Putamen (tissue), 1 donor: ENCODE measurements at places on chromosomes 2 and 18.
A peak's percentile ranks its signal among the peaks of the same experiment; 100 is the strongest.

GRCh38 chr18:933082-933481 is 28.4 kb downstream of the ADCYAP1 start:
- DNase-seq = no peak

GRCh38 chr2:237343993-237344392 is 70.0 kb downstream of the COL6A3 start:
- no peak for DNase-seq

DNA sequence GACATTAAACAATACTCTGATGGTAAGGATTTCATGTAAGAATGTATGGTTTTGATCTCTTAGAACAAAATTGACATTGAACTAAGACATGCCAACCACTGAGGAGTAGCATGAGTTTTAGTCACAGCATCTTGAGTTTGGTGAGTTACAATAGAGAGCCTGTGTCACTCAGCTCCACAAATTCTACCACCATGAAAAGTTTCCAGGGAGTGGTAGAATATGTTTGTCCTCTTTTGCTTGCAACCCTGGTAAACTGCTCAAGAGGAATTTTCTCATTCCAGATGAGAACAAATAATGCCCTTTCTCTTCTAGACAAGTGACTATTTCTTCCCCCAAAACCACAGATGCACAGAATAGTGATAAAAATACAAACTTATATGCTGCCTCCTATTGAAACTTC is 502.0 kb upstream of the VRK2 start:
- no peak for DNase-seq

GRCh38 chr18:26465431-26465830 is 82.9 kb downstream of the KCTD1 start:
- no peak for DNase-seq

GRCh38 chr2:43018179-43019024 is 208.0 kb downstream of the ZFP36L2 start:
- no peak for DNase-seq

GRCh38 chr2:222465746-222466145 is 41.4 kb downstream of the SGPP2 start:
- DNase-seq = no peak

DNA sequence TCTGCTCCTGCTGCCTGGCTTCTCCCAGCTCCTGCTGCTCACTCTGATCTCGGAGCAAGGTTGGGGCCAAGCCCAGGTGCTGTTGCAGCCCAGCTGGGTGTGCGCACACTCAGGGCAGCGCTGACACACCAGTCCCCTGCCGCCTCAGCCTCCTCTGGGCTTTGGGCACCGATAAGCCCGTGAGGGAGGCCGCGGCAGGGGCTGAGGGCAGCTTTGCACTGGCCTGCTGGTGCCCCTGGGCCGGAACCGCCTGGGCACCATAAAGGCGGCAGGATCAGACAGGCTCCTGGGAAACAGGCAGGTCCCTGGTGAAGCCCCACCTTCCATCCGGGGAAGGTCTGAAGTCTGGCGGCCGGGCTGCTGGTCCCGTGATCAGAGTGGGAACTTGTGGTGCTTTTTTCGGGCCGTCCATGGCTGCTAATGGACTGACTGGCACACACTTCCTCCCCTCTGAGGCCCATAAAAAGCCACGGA is 14.1 kb upstream of the EML6 start:
- DNase-seq = no peak

GRCh38 chr2:727071-727470 is 49.9 kb upstream of the TMEM18 start:
- DNase-seq = no peak

DNA sequence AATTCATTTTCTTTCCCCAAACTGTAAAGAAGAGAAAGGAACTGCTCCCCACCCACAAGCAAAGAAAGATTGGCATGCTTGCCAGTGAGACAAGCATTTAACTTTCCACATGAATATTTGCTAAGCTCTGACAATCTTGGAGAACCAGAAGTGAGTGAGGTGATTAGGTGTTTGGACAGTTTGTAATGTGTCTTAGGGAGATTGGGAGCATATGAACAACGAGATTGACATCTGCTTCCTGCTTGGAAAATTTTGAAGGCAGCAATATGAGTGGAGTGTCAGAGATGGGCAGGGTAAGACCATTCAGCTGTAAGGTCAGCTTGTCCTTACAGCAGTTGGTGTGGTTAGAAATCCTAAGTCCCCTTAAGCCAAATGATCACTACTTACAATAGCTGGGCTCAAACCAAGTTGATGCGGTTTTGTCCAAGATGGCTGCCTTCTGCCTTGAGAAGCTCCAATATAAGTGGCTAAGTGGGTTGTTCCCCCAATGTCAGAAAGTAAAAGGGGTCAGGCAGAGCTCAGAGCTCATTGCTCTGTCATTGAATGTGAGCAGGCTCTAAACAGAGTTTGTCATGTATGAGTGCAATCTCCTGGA is 36.0 kb upstream of the GALNT5 start:
- no peak for DNase-seq

DNA sequence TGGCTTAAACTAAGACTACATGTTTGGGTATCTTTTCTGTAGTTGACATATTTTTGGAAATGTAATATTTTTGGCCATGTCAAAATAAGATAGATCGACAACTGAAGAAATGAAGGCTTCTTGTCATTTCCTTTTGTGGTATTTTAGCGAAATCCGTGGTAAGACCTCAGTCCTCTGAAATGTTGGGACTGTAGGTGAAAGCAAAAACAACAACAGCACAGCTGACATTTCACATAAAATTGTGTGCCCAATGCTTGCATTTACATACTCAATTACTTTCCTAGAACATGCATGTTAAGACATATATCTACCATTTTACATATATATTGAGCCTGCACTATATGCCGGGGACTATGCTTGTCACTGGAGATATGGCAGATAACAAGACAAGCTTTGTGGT is 50.2 kb downstream of the SPP2 start:
- DNase-seq = no peak

- DNase-seq = no peak
Measured at GRCh38 chr2:49933711-49934110, 779.4 kb upstream of the FSHR start.

DNA sequence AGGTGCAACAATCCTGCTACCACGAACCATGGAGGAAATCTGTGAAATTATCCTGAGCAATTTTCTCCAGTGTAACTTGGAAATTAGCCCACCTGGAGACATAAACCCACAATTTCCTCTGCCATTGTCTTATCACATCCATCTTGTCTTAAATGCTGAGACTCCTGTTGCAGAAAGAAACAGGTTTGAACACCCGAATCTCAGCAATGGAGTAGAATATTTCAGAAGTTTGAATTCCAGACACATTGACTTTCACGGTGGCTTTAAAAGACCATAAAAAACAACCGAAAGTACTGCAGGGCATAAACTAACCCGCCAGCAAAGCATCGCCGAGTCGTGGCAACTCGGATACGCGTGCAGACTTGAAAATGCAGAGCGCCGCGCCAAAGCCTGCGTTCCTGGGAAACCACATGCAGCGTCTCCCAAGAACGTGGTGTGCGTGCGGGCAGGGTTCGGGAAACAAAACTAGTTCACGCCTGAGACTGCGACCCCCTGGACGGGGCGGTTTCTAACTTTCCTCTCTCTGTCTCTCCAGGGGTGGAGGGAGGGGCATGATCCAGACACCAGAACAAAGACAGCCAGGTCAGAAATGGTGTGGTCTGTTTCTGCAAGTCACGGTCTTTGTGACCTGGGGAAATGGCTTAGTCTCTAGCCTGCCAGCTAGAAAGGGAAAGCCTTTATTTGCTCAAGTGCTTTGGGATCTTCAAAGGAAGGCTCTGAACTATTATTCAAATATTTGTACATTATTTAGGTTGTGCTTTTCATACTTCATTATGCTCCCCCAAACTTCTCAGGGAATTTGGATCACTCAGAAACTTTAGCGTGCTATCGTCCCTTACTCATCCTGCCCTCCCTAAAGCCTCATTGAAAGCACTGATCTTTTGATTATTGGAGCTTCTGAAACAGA is 26.9 kb upstream of the KCTD1 start:
- DNase-seq = no peak

DNA sequence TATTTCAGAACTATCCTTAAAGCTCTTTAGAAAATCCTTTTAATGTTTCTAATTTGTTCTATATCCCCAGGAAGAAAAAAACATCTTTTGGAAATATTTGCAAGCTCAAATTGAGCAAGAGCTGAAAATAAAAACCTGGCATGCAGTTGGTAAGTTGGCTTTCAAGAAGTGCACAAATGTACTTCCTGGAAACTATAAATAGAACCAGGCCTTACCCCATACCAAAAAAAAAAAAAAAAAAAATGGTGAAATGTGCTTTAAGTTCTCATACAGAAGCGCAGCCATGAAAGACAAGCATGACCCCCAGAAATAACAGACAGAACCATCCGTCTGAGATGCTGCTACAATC is 178.5 kb downstream of the HDAC4 start:
- no peak for DNase-seq

GRCh38 chr2:143261986-143262385 is 132.8 kb downstream of the ARHGAP15 start:
- no peak for DNase-seq

GRCh38 chr2:143501106-143501676 is 372.0 kb downstream of the ARHGAP15 start:
- no peak for DNase-seq

DNA sequence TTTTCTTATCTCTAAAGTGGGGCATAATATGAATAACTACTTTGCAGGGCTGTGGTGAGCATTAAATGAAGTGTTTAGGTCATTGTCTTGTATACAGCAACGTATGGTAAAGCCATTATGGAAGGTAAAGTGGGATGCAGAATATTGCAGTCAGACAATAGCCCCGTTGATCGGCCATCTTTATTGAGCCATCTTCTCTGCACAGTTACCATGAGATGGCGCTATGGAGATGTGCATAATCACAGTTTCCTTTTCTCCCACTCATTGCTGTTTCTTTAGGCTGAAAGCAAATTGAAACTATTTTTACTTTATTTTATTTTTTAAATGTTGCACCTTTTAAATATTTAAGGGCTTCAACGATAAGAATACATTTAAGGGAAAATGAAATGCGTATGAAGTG is 108.9 kb downstream of the THSD7B start:
- no peak for DNase-seq

GRCh38 chr2:105645031-105645937 is 99.4 kb upstream of the NCK2 start:
- DNase-seq = no peak

DNA sequence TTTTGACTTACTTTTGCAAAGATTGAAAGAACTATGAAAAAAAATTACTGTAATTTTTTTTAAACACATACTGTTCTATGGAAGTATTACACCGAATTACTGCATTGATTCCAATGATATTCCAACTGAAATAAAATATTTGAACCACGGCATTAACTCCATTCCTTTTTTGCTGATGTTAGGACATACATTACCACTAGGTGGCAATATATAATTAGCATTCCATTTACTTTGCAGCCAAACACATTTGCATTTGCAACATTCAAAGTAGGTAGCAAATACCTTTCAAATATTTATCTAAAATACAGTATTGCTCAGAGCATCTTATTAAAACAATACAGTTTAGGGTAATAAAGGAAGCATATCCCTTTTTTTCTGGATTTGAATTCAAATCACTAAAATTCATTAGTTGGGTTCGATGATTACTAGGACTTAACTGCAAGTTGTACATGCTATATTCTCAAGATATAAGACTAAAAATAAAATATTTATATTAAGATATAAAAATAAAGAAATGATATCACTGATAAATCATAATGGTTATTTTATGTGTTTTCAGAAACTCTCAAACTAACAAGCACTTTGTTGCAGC is 31.3 kb downstream of the LANCL1 start:
- DNase-seq = no peak

DNA sequence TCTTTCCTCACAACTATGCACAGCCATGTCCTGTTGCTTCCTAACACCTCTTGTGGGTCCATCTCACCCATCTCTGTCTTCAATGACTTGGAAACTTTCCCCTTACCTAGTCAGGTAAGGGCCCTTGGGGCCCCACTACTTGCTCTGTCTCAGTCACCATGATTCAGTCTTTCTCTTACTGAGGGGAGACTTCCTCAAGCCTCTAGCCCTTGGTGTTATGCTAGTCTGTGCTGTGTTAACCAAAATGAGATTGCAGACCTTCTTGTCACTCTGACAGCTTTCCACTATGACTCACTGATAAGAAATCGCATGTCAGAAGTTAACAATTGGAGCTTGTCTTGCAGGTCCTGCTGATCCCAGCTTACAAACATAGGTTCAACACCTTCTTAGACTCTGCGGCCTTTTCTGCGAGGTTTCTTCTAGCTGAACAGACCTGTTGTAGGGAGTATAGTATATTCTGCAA is 65.3 kb downstream of the WDR75 start:
- DNase-seq = no peak

DNA sequence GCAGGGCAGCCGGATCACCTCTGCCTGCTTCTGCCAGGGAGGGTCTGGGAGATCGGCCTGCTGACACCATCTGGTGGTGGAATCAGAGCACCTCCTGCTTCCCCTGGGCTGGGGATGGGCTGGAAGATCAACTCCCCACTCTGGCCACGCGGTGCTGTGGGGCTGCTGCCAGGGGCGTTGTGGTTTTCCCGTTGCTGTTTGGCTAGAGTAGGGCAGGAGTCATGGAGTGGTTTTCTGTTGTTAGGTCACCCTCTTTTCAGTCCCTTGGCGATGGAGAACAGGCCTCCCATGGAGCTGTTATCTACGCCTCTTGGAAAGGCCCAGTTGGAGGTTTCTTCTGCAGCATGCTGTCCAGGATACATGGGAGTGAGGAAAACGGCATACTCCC is 15.2 kb downstream of the BCL2L11 start:
- DNase-seq = no peak

DNA sequence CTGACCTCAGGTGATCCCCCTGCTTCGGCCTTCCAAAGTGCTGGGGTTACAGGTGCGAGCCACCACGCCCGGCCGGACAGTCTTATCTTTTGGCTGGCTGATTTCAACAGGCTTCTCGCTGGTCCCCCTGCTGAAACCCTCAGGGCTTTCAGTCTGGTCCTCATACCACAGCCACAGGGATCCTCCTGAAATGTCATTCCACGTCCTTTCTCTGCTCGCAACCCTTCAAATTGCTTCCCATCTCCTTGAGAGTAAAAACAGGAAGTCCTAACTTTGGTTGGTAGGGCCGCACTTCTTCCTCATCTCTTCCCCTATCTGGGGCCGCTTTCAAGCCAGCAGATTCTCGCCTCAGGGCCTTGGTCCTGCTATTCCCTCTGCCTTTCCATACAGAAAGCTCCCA is 1.4 kb upstream of the CAB39 start:
- peak; percentile 11 for DNase-seq

DNA sequence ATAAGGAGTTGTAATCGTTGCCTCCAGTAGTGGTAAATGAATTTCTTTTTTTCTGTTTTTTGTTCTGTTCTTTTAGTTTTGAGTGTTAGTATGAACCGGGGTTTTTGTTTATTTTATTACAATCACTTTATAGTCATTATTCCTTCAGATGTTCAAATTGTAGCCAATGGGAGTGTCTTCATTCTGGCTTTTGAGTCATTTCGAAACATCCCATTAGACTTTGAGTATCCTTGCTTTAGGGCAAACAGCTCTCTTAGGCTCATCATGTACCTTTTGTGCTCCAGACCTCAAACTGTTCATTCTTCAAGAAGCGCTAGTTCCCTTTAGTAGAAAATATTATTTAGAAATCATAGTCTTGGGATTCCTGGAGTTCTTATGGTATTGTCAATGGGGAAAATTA is 54.2 kb upstream of the PAX3 start:
- no peak for DNase-seq

- DNase-seq = peak; percentile 51
Measured at GRCh38 chr18:28175930-28176697, 816 bp downstream of the CDH2 start.
